CD4-positive, alpha-beta T cell (primary cell): ENCODE measurements at places on chromosomes 13 and 19.

DNA sequence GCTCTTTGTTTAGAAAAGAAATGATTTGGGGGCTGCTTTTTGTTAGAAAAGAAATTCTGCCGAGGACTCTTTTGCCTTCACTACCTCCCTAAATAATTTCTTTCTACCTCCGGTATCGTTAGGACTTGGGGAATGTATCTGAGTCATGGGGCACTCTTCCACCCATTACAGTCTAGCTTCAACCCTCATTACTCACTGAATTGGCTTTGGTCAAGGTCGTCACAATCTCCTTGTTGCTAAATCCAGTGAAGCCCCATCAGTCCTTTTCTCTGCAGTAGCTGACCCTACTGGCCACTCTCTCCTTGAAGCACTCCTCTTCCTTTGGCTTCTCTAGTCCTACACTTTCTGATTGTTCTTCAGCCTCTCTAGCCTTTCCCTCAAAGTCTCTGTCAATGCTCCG lies 34.0 kb downstream of the WDR87 start:
- no peak for DNase-seq

- DNase-seq: no peak
Measured at GRCh38 chr13:72295153-72295552, 428.1 kb upstream of the DACH1 start.

GRCh38 chr19:39342647-39343305 lies 555 bp downstream of the SAMD4B start:
- no peak for DNase-seq

GRCh38 chr19:11624069-11624463 lies 26.8 kb downstream of the ZNF627 start:
- no peak for DNase-seq

GRCh38 chr13:85508683-85509329 lies 290.4 kb downstream of the SLITRK6 start:
- no peak for DNase-seq

DNA sequence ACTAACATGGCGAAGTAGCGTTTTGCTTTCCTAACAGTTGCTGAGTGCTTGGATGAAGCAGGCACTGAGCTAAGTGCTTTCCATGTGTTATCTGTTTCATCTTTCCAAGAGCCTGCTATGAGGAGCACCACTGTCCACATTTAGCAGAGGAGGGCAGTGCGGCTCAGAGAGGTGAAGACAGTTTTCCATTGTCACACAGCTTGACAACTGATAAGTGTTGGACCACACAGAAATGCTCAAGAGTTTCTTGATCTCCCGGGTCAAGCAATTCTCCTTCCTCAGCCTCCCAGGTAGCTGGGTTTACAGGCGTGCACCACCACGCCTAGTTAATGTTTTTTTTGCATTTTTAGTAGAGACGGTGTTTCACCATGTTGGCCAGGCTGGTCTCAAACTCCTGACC lies 6.8 kb upstream of the CRTC1 start:
- DNase-seq: no peak

DNA sequence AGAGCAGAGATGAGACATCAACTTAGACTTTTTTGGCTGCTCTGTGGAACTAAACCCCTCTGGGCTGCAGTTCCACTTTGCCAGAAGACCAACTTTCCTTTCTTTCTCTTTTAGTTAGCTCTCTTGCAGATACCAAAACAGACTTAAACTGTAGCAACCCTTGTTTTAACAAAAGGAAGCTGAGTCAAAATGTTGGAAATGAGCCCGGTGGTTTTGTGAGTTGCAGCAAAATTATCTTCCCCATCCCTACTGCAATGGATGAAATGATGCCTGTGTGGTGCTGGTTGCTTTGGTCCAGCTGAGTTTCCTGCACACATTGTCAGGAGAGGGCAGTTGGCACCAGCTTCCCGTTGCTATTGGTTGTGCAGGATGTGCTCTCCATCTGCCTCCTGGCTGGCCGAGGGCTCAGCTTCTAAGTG lies 115.3 kb downstream of the LRCH1 start:
- DNase-seq: no peak

DNA sequence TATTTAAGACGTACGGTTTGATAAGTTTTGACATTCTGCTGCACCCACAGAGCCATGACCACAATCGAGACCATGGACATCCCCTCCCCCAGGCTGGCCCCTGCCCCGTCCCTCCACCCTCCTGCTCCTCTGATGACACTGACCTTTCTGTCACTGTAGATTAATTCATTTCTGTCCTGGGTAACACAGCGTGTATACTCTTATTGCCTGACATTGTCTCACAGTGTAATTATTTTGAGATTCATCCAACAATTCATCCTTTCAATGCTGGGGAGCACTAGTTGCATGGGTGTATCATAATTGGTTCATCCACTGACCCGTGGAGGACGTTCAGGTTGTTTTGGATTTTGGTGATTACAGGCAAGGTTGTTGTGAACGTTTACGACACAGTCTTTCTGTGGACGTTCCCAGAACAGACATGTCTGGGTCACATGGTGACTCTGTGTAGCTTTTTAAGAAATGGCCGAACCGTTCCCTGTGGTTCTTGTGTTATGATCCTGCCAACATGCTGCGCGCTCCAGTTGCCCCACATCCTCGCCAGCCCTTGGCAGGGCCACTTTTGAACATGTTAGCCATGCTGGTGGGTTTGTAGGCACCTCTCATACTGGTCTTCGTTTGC lies 41.9 kb downstream of the C13orf46 start:
- DNase-seq: no peak

DNA sequence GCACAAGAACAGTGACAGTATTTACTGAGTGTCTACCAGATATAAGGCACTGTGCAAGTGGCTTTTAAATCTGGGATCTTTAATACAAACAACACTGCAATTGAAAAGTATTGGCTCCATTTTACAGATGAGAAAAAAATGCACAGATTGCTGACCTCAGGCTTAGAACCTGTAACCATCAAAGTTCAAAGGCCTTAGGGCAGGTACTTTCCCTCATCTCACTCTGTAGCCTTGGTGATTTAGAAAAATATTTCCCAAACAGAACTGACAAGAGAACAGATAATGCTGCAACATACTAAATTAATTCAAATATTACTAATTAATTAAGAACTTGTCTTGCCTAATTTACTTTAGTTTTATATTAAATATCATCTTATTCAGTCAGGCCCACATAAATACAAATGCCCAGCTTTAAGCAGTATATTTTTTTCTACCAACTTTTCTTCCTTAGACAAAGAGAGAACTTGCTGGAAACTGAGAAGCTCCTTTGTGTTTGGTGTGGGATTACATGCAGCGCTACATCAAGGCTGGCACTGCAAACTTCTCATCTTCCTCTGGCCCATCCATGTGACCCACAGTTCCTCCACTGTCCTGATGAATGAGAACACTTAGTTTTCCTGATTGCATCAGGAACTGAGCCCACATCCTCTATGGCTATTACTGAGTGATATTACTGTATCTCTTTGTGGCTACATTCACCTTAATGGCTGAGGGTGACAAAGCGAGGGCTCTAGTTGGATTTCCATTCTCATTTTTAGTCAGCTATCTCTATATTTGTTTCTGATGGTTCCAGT lies 302.1 kb downstream of the ENOX1 start:
- DNase-seq: no peak

DNA sequence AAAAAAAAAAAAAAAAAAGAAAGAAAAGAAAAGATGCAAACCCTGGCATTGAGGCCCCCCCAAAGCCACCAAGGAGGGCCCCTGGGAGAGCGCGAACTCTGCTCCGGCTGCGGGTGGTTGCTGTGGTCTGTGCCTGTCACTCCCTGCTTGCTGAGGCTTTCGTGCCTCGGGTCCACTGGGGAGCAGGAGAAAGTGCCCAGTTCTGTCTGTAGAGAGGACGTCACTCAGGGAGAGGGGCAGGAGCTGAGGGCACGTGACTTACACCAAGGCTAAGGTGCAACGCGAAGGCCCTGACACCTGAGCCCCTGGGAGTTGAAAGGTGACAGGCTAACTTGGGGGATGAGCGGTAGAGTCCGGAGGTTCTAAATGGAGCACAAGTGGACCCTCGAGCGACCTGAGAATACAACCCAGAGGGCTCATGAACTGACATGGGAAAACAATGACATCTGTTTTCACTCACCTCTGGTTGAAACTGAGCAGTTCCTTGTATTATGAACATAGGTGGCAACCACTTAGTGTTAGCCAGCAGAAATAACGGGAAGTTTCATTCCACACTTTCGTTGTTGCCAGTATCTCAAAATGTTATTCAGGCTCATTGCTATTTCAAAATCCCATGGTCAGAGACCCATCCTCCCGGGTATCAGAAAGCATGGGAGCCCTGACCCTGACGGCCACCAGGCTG lies 69.2 kb upstream of the TM9SF2 start:
- DNase-seq: no peak

DNA sequence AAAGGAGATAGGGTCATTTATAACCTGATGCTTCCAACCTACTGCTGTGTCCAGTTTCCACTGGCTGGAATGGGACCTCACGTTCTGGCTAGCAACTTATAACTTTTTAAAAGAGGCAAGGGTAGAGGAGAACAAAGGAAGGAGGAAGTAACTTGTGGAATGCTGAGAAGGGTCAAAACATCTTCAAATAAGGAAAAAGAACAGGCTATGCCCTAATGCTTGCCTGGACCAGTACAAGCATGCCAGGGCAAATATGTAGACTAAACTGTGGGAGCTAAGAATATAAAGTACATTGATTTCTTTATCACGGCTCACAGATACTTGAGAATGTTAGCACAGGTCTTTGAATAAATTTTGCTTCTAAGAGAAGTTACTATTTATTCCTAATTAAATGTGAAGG lies 1.5 kb upstream of the ZNF561 start:
- no peak for DNase-seq

DNA sequence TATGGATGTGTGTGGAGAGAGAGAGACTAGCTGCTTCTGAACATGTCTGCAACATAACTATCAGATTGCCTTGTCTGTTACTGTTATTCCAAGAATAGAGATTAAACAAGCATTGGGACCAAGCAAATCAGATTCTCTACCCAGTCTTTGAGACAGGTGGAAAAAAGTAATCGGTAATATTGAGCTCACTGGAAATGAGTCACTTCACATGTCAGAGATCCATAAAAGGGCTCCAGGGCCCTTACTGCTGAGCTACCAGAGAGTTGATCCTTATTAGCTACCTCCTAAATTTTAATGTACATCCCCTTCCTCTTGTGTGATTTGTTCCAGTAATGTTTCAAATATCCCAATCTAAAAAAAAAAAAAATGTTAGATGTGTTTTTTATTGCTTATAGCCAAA lies 2118.0 kb downstream of the PCDH9 start:
- no peak for DNase-seq

DNA sequence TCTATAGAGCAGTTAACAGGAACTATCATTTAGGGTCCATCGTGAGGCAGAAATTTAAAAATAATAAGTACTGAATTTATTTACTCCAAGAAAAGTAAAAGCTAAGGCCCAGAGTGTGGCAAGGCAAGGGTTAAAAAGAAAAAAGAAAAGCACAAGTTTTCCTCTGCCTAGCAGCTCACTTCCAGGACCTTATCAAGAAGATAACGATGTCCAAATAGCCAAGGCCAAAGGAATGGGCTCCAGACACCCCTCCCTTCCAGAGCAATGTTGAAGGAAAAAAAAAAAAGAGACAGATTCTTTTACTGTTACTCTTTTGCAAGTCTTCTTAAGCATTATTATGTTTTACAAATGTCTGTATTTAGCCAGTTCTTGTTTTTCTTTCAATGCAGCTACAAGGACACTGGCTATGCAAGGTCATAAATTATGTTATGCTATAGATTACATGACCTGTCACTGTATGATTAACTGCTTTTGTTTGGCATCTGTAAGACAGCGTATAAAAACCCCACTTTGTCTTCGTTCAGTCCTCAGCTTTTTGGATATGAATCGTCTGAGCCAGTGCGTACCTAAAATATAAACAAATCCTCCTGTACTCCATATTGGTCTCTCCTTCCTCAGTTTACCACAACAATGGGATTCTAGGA lies 2.9 kb upstream of the ZNF700 start:
- no peak for DNase-seq

GRCh38 chr13:72782717-72783116 lies 784 bp downstream of the PIBF1 start:
- DNase-seq: no peak
